ENCODE measurements at places on chromosomes 1 and 21.

- DNase-seq = no peak
Measured at GRCh38 chr1:41383094-41383852, 22.0 kb downstream of the FOXO6 start.

DNA sequence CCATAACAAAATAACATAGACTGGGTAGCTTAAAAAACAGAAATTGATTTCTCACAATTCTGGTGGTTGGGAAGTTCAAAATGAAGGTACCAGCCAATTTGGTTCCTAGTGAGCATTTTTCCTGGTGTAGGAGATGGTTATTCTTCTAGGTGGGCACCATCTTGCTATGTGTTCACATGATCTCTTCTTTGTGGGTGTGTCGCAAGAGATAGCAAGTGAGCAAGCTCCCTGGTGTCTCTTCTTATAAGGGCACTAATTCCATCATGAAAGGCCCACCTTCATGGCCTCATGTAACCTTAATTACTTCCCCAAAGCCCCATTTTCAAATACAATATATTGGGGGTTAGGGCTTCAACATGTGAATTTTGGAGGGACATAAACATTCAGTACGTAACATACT, 38.8 kb upstream of the ATP5PO start:
- no peak for DNase-seq

DNA sequence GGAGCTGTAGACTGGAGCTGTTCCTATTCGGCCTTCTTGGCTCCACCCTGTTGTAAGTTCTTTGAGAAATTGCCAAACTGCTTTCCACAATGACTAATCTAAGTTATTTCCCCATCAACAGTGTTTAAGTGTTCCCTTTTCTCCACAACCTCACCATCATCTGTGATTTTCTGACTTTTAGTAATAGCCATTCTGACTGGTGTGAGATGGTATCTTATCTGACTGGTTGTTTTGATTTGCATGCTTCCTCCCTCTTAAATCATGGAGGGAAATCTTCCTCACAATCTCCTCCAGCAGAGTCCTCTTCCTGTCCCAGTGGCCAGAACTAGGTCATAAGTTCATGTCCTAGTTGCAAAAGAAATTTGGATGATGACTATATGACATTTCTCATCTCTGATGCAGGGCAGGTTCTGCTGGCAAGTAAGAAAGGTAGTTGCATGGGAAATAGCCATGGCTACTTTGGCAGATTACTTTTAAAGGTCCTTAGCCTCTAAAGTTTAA, 294.0 kb downstream of the LRRC40 start:
- peak; percentile 81 for DNase-seq

GRCh38 chr1:980602-981395, 1.1 kb downstream of the PERM1 start:
- DNase-seq = no peak

DNA sequence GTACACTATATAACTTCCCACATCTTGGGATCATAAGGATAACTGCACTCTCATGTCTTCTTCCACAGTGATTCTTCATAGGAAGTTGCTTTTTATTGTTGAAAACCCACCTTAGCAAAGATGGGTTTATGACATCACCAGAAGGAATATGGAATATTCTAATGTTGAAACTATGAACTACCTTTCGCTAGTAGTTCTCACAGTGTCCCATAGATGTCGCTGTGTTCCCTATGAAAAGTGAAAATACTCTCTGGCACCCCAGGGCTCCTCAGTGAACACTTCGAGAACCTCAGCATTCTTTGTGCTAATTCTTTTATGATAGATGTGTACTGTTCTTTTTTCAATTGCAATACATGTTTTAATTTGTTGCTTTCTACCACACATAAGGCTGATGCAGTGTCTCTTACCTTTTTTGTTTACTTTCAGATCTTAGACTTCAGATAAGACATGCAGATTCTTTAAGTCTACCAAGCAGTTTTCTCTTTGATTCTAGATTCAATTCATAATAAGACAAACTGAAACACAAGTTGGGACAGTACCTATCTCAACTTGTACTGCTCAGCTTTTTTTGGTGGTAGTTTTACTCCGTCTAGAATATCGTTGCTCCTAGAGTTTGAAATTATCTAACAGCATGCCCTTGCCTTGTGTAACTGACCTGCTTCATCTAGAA, 90.8 kb downstream of the GTF2B start:
- DNase-seq = no peak

- no peak for DNase-seq
Measured at GRCh38 chr21:21203822-21204339, 205.7 kb downstream of the NCAM2 start.

DNA sequence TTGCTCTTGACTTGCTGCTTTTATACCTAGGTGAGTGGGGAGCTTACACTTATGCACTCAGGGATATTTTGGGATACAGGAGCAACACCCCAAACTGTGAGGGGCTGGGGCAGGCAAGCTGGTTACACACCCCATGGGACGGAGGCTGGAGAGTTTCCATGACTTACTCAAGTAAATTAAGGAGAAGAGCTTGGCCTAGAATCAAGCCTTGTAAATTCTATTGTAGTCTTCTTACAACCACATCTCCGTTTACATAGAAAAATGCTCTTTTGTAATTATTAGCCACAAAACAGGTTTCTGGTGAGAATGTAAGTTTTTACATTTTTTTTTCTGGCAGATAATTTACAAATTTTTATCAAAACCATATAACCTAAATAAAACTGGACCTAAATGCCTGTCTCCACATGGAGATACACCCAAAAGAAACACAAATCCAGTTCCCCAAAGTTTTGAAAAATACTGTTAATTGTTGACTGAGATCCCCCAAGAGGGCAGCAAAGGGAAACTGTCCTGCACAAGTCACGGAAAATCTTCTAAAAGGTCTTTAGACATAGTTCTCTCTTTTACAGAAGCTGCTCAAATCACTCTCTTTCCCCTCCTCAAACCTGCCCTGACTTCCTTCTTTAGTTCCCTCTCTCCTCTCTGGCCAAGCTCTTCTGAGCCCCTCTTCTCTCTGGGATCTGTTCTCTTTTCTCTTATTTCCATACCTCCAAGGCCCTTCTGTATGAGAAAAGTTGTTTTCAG, 134.0 kb downstream of the HIVEP3 start:
- DNase-seq = no peak

GRCh38 chr1:154239491-154239890, 18.7 kb downstream of the UBAP2L start:
- no peak for DNase-seq

GRCh38 chr1:64516803-64517568, 47.1 kb downstream of the CACHD1 start:
- DNase-seq = no peak

DNA sequence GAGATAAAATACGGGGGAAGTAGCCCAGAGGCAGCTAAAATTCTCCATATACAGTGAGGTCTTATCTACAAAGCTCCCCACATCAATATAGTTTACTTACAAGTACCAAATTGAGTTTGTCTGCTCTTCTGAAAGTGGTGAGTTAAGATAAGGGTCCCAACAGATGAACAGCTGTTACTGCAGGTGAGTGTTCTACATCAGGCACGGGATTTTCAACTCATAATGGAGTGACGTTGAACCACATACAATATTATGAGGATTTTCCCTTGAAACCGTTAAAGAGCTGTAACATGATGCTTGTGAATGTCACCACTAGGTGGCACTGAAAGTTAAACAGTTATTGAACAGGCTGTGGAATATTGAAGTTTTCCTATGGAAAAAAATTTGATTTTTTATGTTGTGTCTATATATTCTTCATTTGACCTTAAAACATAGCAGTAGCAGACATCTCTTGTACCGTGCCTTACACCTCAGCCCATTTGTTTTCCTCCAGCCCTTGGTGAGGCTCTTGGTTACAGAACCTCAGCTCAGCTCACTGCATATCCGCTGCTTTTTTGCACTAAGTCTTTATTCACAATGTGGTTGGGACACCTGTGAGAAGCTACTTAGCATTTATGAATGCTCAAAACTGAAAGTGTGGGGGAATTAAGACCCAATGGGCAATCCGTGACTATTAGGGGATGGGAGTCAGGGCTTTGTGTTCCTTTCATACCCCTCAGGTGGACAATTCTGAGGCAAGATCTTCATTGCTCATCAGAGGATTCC, 23.2 kb downstream of the CD1D start:
- DNase-seq = peak; percentile 1

DNA sequence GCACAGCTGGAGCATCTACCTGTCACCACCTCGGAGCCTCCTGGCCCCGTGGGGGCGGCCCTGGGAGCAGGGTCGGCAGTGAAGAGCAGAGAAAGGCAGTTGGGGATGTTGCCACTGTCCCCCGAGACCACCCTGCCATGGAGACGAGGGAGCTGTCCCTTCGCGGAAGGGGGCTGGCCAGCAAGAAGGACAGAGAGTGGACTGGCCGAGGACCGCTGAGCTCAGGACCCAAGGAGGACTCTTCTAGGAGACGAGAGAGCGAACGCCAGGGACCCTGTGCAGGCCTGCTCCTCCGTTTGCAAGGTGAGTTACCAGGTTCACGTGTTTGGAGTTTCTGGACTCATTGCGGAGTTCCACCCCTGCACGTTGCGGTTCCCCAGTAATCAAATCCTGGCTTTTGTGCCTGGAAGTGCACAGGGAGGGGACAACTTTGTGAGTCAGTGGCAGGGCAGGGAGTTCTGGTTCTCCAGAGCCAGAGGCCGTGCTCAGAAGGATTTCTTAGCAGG, 5.6 kb upstream of the POFUT2 start:
- DNase-seq = no peak

- peak; percentile 94 for DNase-seq
Measured at GRCh38 chr1:55580845-55581332, 365.7 kb upstream of the USP24 start.

DNA sequence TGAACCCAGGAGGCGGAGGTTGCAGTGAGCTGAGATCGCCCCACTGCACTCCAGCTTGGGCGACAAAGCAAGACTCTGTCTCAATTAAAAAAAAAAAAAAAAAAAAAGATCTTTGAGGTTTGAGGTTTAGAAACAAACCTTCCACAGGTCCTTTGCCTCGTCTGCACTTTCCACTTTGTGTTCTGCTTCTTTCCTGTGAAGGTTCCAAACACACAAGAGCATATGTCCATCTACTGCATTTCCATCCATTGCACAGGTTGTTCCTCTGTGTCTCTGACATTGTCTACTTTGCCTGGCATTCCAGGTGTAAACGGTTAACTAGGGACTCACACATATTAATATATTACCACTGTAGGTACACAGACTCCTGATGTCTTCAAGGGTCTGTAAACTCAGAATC, 40.1 kb downstream of the DSTYK start:
- DNase-seq = no peak

Data from GM04503 (cell line).